ENCODE measurements at places on chromosomes 5 and 9. TPM values are rescaled to one million over a fixed set of nuclear protein-coding genes. Genes with fewer than 3 reads are reported as not detected.

The CA9 gene
- 5.5 TPM for total RNA-seq

The MEGF10 gene
- not detected for total RNA-seq

The DMGDH gene
- total RNA-seq: not detected

The ZBED3 gene
- 2.6 TPM for total RNA-seq

The ANKRD55 gene
- total RNA-seq: not detected

The SH3TC2 gene
- not detected for total RNA-seq

The ATP6V0E1 gene
- 155 TPM for total RNA-seq

The HTR1A gene
- total RNA-seq: not detected

The STK32A gene
- total RNA-seq: not detected

The CDH9 gene
- total RNA-seq: not detected

The MOB3B gene
- total RNA-seq: 0.40 TPM

The ANKRD31 gene
- total RNA-seq: 0.50 TPM

The SREK1IP1 gene
- total RNA-seq: 34.7 TPM

The MAMDC4 gene
- total RNA-seq: 14.1 TPM

The CCL27 gene
- total RNA-seq: 0.44 TPM

The OR1Q1 gene
- total RNA-seq: not detected

The IFNA21 gene
- total RNA-seq: not detected

The SH2D3C gene
- 17.4 TPM for total RNA-seq

The GNAQ gene
- total RNA-seq: 15.3 TPM

The SH3GL2 gene
- total RNA-seq: not detected

The IRX4 gene
- not detected for total RNA-seq
